ENCODE measurements at places on chromosomes 5 and 9.

DNA sequence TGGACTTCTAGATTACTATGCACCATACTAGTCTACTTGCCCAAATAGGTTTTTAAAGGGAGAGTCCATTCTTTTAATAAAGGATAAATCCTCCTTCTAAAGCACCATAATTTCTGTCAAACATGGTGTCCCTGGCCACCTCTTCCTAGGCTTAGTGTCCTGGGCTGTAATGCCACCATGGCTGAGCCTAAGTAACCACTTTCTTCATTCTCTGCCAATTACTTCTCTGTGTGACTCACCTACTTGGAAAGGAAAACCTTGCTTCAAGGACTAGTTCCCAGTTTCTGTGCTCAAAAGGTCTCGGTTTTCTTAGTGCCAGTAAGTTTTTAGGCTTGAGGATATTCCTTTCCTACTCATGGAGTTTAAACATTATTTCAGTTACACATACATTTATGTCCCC lies 273.4 kb downstream of the DENND1A start:
- no peak for DNase-seq

DNA sequence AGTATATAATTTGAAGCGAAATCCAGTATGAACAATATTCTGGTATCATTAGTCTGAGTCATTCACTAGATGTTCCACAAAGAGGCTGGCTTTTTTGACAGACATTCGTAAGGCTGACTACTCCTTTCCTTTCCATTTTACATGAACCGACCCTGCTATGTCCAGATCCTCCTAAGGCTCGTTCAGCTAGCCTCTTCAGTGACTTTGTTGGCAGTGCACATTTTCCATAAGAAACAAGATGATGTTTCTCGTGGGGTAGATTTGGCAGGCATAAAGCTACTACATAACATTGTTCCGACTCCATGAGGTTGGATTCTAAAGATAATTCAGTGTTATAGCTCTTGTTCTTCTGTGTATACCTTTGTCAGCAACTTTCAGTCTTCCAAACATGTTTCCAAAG lies 49.0 kb downstream of the ZNF462 start:
- no peak for DNase-seq

- DNase-seq = no peak
Measured at GRCh38 chr5:153573326-153574033, 83.0 kb downstream of the GRIA1 start.

- no peak for DNase-seq
Measured at GRCh38 chr9:94870793-94871558, 144.5 kb downstream of the AOPEP start.

DNA sequence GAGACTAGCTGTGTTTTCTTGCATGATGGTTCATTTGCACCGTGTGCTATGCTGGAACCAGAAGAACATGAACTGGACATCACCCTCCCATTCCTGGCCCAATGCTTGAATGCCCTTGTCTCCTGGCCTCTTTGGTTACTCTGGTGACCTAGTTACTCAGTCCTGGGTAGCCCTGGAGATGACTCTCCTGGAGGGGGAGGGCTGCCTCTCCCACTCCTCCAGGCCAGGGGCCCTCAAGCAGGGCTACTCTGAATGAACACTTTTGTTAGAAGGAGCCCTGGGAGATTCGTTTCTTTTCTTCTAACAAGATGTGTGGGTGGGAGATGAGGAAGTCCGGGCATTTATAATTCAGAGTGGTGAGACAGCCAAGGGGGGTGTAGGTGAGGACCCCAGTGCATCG lies 12.0 kb upstream of the NKX2-5 start:
- no peak for DNase-seq

DNA sequence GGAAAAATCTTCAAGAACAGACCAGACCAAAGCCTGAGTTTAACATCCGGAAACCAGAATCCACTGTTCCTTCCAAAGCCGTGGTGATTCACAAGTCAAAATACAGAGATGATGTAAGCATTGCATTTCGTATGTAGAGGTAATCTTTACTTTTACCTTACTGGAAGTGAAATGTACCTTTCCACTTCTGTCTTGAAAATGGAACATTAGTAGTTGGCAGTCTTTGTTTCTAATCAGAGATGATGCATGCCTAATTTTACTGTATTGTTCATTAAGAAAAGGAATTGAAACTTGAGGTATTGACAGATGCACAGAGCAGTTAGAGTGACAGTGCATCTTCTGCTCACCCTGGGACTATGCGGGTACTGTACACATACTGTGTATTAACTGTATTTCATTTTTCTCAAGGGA lies 34.6 kb downstream of the HABP4 start:
- no peak for DNase-seq

- no peak for DNase-seq
Measured at GRCh38 chr5:2320611-2321010, 430.9 kb downstream of the IRX2 start.

DNA sequence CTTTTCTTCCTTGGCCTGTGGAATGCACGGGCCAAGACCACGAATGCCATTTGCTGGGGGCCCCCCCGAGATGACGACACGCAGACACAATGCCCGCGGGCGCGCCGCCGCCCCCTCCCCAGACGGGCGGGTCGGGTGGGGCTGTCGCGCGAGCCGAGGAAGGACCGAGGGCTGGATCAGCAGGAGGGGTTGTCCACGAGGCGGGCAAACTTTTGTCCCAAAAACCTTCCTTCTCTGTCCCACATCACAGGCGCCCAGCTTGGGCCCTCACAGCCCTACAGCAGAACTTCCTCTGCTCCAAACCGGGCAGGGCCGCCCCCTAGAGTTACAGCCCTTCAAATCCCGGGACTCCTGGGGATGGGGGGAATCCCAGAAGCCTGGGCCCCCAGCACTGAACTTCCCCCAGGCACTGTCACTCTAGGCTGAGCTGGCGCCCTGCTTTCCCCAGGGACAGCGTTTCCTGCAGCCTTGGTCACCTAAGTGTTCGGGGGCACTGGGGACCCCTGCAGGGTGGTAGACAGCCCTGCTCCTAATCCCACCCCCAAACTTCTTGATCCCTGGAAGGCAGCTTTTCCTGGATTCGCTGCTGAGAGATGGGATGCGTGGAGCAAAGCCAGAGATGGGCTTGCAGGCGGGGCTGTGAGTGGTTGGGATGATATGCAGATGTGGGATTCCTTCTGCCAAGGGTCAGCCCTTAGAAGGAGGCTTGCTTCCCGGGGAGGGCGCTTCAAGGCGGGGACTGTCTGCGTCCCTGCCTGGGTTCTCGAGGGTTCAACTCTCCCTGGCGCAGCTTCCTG lies 980 bp downstream of the COL5A1 start:
- DNase-seq = peak; percentile 83

DNA sequence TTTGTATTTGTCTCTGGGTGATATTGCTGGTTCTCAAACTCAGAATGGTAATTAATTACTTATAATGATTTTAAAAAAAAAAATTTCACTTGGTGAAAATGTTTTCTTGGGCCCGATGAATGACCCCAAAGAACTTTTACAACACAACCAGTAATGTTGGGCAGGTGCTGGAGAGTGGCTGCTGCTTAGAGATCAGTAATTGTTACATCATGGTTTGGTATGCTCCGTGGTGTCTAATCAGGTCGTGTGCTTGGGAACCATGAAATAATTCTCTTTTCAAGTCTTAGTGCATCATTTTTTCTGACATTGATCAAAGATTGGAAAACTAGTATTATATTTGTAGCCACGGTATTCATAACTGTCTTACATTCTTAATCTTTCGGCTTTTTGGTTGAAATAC lies 29.3 kb downstream of the PCBD2 start:
- DNase-seq = no peak

GRCh38 chr9:135053133-135053532 lies 34.3 kb upstream of the OLFM1 start:
- DNase-seq = peak; percentile 13

DNA sequence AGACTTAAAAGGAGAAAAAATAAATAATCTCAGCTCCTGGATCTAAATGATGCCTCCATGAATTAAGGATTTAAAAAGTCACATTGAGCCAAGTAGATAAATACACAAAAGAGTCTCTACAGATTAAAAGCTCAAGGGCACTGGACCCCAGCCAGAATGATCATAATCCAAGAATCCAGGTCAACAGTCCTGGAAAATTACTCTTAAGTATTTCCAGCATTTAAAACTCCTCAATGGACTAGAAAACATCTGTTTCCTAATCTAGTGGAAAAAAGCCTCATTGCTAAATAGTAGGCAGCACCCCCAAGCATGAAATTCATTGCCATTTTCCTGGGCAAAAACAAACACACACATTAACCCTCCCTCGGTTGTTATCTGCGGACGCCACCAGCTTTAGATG lies 96.8 kb downstream of the FRMD3 start:
- no peak for DNase-seq

- DNase-seq = peak; percentile 62
Measured at GRCh38 chr9:36137392-36138004, 965 bp downstream of the GLIPR2 start.

DNA sequence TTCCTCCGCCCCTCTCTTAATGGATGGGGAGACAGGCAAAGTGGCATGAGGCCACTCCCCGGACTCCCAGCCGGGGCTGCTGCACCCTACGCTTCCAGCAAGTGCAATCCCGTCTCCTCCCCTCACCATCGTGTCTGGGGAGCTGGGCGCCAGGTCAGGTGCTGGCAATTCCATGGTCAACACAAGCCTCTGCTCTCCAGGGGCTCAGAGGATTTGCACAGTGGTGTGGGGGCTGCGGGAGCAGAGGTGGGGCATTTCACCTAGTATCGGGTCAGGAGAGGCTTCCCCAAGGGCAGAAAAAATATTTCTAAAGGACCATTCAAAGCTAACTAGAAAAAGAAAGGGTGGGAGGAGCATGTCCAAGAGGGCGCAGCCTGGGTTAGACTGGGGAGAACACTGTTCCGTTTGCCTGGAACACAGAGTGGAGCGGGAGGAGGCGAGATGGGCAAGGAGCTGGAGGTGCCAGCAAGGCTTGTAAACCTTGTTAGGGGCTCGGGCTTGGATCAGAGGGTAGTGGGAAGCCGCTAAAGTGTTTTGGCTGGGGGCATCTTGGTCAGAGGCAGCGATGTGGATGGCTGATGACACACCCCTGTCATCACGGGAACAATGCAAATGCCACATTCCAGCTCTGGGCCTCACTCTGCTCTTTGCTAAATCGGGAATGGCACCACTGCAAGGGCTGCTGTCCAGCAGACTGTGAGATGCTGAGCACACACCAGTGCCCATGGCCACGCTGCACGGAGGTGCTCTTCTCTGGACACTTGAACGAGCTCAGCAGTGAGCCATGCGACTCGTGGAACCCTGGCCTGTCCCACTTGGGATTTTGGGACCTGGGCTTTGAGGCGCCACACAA lies 191.7 kb downstream of the CDK5RAP2 start:
- no peak for DNase-seq

GRCh38 chr9:79857188-79857587 lies 285.4 kb downstream of the TLE4 start:
- DNase-seq = no peak

GRCh38 chr5:113221294-113222176 lies 213.3 kb downstream of the TSSK1B start:
- no peak for DNase-seq

GRCh38 chr9:76562511-76562911 lies 103.5 kb downstream of the GCNT1 start:
- DNase-seq = no peak

DNA sequence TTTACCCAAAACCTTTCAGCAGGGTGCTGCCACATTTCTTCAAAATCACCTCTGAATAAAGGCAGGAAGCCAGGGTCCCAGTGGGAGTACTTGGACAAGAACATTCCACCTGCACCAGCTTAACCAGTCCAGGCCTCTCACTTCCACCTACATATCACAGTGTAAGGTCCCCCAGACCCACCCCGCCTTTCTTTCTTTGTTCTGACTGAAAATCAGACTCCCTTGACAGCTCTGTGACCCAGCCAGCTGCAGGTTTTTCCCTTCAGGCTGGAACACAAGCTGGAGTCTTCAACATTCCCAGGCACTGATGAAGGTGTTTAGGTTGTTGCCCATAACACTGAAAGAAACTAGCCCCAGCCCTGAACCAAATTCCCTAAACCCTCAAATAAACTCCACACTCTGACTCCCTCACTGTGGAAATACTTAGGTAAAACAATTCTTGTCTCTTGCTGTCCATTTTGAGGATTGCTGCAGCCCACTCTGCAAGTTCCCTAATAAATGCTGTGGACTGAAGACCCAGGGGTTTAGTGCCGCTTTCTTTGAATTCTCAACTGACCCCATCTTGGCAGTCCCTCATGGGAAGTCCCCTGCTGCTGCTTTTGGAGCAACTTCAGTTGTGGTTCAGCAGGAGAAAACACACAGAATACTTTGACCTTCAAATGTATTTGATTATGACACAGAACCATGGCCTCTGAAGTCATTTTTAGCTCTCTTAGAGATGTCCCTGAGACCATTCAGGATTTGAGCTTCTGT lies 24.8 kb downstream of the P4HA2 start:
- no peak for DNase-seq

- no peak for DNase-seq
Measured at GRCh38 chr9:128274245-128274644, 1.6 kb downstream of the GOLGA2 start.

DNA sequence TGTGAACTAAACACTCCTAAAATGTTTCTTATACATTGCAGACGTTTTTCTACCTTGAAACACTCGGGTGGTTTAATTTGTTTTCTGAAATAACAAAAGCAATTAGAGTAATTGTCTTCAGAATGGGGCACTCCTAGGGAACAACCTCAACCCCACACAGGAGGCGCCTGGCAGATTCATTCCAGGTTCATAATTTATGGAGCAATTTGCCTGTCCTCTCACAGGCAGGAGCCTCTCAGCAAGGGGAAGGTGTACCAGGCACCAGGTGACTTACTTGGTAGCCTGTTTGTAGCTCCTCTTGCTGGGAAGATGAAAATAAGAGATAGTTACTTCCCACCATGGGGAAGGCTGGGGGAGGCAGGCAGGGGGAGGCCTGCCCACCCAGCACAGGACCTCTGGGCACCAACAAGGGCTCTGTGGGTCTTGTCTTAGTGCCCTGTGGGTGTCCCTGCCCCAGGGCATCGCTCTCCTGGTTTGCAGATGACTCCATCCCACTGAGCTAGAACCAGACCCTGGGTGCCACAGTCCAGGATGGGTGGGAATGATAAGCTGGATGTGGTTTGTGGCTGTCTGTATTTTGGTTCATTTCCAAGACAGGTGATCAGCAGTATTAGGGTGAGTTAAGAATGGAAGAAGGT lies 144.4 kb downstream of the FSTL4 start:
- DNase-seq = no peak

DNA sequence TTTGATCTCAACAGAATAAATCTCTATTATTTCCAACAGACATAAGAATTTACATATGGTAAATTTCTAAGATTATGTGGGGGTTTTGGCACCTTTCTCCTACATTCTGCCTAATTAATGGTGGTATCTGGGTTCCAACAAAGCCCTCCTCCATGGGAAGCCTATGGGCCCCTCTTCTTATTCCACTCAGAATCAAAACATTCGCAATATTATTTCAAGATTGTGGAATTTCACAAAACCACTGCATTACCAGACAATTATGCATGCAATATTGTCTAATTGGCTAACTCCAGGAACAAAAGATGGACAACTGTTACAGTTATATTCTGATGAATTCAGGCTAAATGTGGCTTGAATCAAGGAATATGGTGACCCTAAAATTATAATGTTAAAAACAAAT lies 434.0 kb downstream of the NFIB start:
- DNase-seq = no peak

- peak; percentile 35 for DNase-seq
Measured at GRCh38 chr9:129276486-129277230, 98.6 kb upstream of the IER5L start.

All from right forelimb (tissue), 1 donor.